ENCODE measurements at places on chromosomes 6 and 20. TPM values are rescaled to one million over a fixed set of nuclear protein-coding genes. Genes with fewer than 3 reads are reported as not detected.

DNA sequence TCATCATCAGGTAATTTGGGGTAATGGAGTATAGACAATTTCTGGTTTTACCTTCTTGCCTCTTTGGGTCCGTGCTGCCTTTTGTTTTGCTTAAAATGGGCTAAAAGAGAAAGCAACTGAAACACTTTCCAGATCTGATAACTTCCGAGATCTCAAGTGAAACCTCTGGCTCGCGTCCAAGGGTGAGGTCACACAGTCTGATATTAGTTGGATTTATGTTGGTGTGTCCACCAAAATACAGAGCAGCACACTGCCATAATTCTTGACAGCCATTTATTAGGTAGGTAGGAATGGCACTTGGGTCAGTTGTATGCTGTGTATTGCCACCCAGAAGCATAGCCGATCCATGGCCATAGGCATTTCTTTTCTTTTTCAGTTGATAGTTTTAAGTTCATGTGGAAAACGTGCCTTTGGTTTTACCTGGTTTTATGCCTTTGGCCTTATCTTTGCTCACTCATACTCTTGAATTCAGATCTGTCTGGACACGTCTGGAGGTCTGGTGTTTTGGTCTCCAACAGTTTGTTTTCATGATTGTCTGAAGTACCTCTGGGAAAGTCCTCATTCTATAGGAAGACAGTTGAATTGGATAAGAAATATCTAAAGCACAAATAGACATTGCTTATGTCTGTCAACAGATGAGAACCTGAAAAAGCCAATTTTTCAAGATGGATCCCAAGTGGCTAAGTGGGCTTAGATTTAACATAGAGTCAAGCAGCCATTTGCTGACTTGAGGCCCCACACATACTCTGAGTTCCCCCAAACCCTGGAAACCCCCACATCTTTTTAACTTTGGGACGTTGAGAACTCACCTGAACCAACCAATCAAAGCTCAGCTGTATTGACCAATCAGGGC lies 320.8 kb downstream of the SOX4 start:
- DNase-seq, result peak; percentile 76

- DNase-seq, result peak; percentile 67
These were observed 54.2 kb downstream of the MRPL14 start for GRCh38 chr6:44072959-44073611.

GRCh38 chr6:157770946-157771345 lies 52.1 kb upstream of the SNX9 start:
- DNase-seq, result peak; percentile 95

Gene OR2H2
- total RNA-seq, result not detected

DNA sequence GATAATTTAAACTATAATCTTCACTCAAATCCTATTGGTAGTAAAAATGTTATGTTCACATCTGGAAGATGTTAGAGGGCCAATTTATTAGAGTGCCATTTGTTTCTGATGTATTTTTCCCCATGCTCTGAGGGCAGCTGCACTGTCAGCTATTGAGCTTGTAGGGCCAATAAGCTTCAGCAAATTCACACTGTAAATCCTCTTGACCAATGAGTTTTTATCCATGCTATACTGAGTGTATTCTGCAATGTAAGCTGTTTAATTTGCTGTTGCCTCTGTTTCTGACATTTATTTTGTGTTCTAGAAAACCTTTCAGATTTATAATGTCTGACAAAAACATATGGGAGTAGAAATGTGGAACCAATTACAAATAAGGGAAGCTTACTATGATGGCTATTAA lies 62.6 kb downstream of the OGFRL1 start:
- DNase-seq, result no peak

Gene TTBK1
- not detected for total RNA-seq

Gene RAB44
- under 0.01 TPM for total RNA-seq

All from bronchial epithelial cell (primary cell).